ENCODE measurements at places on chromosomes 5 and 9.

GRCh38 chr5:43729846-43730478 is 127.0 kb downstream of the NNT start:
- no peak overlapping the region for H3K27ac ChIP-seq
- peaks cover 17% of the 10 kb centered on the region for H3K27me3 ChIP-seq
- H3K4me3 ChIP-seq: no peak overlapping the region
- H3K4me1 ChIP-seq: peaks cover 2% of the 10 kb centered on the region

DNA sequence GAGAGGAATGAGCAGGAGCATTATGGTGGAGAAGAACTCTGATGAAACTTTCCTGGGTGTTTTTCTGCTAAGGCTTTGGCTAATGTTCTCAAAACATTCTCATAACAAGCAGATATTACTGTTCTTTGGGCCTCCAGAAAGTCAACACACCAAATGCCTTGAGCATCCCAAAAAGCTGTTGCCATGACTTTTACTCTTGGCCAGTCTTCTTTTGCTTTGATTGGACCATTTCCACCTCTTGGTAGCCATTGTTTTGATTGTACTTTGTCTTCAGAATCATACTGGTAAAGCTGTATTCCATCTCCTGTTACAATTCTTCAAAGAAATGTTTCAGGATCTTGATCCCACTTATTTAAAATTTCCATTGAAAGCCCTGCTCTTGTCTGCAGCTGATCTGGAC is 139.6 kb downstream of the MAN2A1 start:
- H3K36me3 ChIP-seq: peaks cover 21% of the 10 kb centered on the region
- no peak overlapping the region for H3K4me3 ChIP-seq
- no peaks in the 10 kb centered on the region for H3K27me3 ChIP-seq
- DNase-seq: no peak

DNA sequence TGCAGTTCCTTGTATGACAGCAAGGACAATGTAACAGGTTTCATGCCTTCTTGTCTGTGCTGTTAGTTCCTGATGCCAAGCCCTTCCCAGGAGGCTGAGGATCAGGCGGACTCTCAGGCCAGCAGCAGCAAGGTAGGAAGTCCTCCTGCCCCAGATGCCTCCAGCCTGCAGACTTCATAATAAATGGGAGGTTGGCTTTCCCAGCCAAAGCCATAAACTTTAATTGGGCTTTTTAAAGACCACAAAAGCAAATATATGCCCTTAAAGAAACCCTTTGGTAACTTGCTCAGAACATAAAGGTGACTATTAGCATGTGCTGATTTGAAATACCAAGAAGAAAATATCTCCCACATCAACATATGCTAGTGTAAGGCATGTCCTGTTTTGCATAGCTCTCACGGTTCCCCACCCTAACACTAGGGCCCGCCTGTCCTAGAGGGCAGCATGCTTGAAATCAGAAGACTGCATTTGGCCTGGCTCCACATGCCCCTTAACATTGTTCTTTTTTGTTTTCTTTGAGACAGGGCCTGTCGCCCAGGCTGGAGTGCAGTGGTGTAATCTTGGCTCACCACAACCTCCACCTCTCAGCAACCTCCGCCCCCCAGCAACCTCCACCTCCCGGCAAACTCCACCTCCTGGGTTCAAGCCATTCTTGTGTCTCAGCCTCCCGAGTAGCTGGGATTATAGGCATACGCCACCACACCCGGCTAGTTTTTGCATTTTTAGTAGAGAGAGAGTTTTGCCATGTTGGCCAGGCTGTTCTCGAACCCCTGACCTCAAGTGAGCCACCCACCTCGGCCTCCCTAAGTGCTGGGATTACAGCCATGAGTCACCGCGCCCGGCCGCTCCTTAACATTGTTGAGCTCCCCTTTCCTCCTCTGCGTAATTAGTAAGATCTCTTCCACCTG is 44.6 kb upstream of the FCN1 start:
- DNase-seq: no peak
- H3K36me3 ChIP-seq: no peaks in the 10 kb centered on the region
- no peaks in the 10 kb centered on the region for H3K27me3 ChIP-seq
- H3K27ac ChIP-seq: no peak overlapping the region
- H3K4me1 ChIP-seq: no peaks in the 10 kb centered on the region

- H3K4me1 ChIP-seq: peaks cover 4% of the 10 kb centered on the region
- H3K27ac ChIP-seq: no peak overlapping the region
- H3K36me3 ChIP-seq: no peaks in the 10 kb centered on the region
- DNase-seq: no peak
Observed at GRCh38 chr9:36764364-36765076, 191.8 kb downstream of the MELK start.

DNA sequence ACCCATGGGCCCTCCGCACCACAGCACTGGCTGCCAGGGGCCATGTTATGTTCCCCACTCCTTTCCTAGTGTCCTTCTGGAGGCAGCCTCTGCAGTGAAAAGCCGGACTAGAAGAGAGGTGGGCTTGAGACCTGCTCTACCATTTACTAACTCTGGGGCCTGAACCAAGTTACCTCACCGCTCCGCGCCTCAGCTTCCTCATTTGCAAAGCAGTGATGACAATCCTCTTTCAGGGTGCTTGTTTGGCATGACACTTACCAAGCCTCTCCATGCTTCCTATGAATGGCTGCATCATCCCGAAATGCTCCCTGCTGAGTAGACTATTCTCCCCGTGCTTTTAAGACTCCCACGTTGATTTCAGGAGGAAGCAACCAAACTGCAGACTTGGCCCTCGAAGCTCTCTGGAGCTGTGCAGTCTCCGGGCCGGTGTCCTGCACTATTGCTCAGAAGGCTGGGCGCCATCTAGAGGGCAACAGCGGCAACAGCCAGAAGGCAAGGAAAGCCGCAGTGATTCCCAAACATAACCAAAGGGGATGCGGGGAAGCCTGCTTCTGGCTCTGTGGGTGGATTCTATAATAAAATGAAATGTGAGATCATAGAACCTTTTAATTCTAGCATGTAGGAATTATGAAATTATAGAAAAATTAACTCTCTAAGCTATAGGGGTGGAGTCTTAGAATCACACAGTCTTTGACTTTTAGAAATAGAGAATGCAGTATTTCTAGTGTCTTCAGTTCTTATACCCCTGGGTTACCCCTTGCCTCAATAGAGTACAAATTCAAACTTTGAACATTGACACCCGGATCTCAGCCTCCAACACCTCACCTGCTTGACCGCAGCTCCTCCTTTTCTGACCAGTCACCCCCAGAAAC is 599.8 kb upstream of the BRINP1 start:
- H3K27ac ChIP-seq: no peak overlapping the region
- no peak overlapping the region for H3K4me3 ChIP-seq

DNA sequence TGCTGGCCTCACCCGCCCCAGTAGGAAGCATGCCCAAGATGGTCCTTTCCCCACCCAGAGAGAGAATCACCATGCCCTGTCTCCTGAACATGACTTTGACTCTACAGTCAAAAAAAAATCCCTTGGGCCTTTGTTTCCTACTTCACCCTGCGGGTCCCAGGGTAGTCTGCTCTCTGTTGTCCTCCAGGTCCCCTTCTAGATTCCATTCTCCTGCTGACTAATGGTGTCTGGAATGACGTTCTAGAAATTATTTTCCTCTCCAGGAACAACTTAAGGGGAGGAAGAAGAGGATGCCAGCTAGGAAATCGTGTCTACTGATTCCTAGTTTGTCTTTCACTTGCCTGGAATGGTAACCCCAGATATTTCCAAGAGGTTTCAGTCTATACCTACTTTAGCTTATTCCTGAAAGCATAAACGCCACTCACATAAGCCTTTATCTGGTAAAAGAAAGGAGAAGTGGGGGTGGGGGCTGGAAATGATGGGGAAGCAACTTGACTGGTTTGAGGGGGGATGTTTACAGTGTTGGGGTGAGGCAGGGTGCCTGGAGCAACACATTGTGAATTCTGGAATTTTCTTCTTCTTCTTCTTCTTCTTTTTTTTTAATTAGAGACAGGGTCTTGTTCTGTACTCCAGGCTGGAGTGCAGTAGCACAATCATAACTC is 93.9 kb downstream of the SNX18 start:
- H3K27me3 ChIP-seq: no peaks in the 10 kb centered on the region
- no peak overlapping the region for H3K4me3 ChIP-seq
- no peak for DNase-seq
- H3K27ac ChIP-seq: peak overlapping the region; percentile 35

- no peak overlapping the region for H3K27ac ChIP-seq
- H3K4me1 ChIP-seq: no peaks in the 10 kb centered on the region
- peaks cover 5% of the 10 kb centered on the region for H3K27me3 ChIP-seq
- no peak overlapping the region for H3K4me3 ChIP-seq
Observed at GRCh38 chr9:133073086-133074014, 11.6 kb downstream of the CEL start.

- DNase-seq: no peak
- peaks cover 9% of the 10 kb centered on the region for H3K27me3 ChIP-seq
- H3K27ac ChIP-seq: no peak overlapping the region
- no peaks in the 10 kb centered on the region for H3K36me3 ChIP-seq
- H3K4me3 ChIP-seq: no peak overlapping the region
Observed at GRCh38 chr5:77225531-77225930, 15.1 kb downstream of the PDE8B start.
